ENCODE measurements at places on chromosomes 5 and 9. TPM values are rescaled to one million over a fixed set of nuclear protein-coding genes. Genes with fewer than 3 reads are reported as not detected.

DNA sequence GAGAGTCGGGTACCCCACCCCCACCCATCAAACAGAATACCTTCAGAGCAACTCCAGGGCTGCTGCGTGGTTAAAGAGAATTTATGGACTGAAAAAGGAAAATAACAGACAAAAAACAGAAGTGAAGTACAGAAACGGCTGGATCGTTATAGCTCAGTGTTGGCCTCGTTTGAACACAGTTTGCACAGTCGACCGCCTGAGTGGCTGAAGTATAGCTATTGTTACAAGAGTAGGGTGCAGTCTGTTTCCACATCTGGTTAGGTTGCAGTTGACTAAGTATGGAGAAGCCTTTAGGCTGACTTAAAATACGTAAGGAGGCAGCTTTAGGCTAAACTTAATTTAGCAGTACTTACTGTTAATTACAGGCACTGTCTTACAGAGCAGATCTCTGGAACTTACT lies 121.2 kb downstream of the GCNT1 start:
- DNase-seq, result no peak

- DNase-seq, result no peak
These were observed 25.2 kb downstream of the PIK3R1 start for GRCh38 chr5:68240771-68241170.

GRCh38 chr5:43772458-43772763 lies 169.4 kb downstream of the NNT start:
- no peak for DNase-seq

DNA sequence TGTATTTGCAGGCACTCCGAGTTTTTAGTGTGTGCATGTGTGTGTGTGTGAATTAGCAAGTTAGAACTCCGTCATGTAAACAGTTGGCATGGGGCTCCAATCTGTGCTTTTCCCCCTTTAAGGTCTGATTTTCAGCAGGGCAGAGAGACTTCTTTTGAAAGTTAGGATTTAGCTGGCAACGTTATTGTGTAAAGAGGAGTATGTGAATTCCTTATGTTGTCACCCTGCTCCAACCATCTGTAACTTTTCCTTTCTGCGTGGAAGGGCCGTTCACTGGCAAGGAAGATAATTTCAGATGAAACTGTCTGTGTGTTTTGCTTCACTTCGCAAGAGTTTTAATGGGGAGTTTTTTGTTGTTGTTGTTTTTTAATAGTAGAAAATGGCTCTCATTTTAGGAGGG lies 332 bp downstream of the SGCD start:
- DNase-seq, result no peak

- no peak for DNase-seq
These were observed 21.5 kb downstream of the SLC6A7 start for GRCh38 chr5:150211156-150212030.

DNA sequence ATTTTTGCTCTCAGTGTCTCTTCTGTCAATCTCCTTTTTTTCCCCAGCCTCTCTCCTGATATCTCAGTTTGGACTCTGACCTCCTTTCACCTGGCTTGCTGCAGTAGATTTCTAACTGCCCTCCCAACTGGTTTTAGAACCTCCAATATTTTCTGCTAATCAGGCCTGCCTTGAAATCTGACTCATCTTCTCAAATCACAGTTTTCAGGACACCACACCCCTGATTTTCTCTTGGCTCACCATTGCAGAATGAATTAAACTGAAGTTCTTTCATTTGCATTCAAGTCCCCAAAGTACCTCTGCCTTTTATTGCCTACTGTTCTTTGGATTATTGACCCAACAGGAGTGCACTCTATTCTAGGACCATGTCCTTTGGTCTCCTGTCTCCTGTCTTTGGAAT lies 310.4 kb upstream of the TRPC7 start:
- DNase-seq, result no peak

DNA sequence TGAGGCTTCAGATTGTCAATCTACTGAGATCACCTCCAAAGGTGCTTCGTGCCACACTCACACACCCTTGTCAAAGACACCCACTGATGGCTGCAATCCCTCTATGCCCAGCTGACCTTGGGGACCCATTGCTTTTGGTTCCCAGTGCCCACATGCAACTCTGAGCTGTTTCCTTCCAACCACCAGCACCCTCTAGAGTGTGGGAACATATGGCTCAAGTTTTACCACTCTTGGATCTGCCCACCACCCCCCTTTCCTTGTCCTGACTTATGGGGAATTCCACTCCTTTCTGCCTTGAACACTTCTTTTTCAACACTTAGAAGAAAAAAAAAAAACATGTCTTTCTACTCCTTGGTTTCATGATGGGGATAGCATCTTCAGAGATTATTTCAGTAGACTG lies 360.2 kb downstream of the ENC1 start:
- DNase-seq, result no peak

The GBGT1 gene
- total RNA-seq, result 1.4 TPM
